Ovary (tissue), 10 donors: ENCODE measurements at places on chromosomes 12 and 14. TPM values are rescaled to one million over a fixed set of nuclear protein-coding genes. Genes with fewer than 3 reads are reported as not detected.

- no peak for DNase-seq
Observed at GRCh38 chr12:11992515-11992914, 78.2 kb upstream of the BCL2L14 start.

INSM2 gene
- not detected for total RNA-seq

DNA sequence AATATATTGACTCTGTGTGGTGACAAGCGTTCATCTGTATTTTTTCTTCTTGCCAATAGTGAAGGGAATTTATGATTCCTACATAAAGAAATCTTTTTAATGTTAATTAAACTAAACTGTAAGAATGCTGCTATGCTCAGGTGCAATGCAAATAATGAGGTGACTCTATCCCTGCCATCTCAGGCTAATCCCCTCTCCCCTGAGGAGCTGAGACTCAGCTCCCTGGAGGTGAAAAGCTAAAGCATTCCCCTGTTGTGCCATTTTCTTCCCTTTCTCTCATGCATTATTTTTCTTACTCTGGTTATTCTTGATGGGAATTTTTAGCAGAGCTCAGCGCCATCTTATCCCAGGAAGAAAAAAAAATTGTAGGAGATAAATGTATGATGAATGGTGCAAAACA, 113.9 kb upstream of the FGD4 start:
- no peak for DNase-seq

GRCh38 chr12:7431993-7432685, 11.8 kb downstream of the CD163L1 start:
- DNase-seq = no peak

- DNase-seq = no peak
Observed at GRCh38 chr12:64792128-64792527, 32.3 kb upstream of the TBC1D30 start.

GRCh38 chr14:39060818-39061437, 42.1 kb downstream of the SEC23A start:
- no peak for DNase-seq

FBLN5 gene
- 137 TPM for total RNA-seq

DNA sequence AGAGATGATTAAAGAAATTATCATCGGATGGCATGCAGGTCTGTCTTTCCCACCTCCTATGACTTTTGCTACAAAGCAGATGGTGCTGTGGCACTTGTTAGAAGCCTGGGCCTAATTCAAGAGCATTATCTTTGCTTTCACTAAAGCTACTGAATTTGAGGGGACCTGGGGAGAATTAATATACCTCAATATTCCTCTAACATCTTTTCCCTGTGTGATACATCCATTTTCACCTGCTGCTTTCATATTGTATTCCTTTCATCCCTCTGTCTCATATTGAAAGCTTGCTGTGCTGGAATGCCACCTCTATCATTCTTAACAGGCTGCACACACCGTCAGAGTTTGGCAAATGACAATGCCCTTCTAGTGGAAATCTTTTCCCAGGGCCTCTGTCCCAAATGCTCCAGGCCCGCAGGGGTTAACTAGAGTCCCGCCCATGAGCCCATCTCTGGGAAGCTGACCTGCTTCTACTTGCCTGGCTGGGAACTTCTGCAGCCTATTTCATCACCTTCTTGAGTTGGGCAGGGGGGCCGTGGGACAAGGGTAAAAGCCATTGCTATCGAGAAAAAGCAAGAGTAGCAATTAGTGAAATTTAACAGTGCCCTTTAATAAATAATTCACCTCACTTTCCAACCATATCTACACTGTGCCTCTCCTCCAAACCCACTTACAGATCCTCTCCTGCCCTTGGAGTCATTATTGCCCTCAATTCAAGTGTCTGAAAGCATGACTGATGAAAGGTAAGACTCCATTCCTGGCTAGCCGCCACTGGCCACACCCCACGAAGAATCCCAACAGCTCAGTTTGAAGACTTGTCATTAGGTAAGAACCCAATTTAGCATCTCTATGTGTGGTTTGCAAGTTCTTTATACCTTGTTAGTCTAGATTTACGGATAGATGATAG, 126.7 kb upstream of the BTG1 start:
- no peak for DNase-seq

DNA sequence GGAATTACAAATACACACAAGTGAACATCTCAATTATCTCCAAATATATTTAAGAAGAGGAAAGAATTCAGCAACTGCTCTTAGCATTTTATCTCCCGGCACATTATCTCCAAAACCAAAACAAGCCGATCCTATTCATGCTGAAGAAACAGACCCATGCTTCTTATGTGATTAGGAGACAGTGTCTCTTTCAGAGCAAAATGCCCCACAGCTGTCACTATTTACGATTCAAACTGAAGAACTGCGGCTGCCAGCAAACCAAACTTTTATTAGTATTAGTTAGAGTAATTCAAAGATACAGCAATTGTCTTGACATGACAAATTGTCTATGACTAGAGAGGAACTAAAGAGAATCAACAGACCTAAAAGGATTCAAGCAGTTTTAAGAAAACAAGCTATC, 79.4 kb downstream of the SETD3 start:
- no peak for DNase-seq

NTS gene
- 1.6 TPM for total RNA-seq

DNA sequence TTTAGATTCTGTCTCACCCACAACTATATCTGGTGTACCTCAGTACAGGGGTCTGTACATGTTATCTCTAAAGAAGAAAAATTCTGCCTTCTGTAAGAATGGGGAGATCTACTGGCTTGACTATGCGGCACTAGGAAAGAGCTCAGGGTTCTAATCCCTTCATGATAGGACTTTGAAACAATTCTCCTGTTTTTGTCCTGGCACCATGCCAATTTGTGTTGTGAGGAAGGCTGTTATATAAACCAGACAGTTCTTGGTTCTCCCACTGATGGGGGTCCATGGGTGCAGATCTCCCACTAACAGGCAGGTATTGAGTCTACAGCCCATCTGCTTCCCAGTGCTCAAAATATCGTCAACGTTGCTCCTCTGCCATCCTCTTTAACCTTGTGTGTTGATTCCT, 883.7 kb downstream of the GALC start:
- no peak for DNase-seq

DNA sequence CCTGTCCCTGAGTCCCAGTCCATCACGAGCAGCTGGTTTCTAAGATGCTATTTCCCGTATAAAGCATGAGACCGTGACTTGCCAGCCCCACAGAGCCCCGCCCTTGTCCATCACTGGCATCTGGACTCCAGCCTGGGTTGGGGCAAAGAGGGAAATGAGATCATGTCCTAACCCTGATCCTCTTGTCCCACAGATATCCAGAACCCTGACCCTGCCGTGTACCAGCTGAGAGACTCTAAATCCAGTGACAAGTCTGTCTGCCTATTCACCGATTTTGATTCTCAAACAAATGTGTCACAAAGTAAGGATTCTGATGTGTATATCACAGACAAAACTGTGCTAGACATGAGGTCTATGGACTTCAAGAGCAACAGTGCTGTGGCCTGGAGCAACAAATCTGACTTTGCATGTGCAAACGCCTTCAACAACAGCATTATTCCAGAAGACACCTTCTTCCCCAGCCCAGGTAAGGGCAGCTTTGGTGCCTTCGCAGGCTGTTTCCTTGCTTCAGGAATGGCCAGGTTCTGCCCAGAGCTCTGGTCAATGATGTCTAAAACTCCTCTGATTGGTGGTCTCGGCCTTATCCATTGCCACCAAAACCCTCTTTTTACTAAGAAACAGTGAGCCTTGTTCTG, 41.6 kb downstream of the DAD1 start:
- no peak for DNase-seq

DNA sequence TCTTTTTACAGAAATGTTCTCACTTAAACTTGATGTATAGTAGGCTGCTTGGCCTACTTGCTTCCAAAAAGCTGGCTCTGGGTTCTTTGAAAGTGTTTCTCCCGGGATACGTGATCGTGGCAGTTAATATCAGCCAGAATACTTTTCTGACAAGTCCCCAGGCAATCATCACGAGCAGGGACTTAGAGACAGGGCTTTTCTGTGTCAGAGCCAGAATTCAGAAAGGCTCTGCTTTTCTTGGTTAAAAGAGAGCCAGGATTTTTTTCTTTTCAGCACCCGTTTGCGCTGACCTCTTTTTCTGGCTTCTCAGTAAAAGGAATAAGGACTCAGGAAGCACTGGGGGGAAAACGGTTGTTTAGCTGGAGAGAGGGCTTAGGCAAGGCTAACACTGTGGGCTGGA, 57.8 kb upstream of the ARHGAP5 start:
- no peak for DNase-seq

DNA sequence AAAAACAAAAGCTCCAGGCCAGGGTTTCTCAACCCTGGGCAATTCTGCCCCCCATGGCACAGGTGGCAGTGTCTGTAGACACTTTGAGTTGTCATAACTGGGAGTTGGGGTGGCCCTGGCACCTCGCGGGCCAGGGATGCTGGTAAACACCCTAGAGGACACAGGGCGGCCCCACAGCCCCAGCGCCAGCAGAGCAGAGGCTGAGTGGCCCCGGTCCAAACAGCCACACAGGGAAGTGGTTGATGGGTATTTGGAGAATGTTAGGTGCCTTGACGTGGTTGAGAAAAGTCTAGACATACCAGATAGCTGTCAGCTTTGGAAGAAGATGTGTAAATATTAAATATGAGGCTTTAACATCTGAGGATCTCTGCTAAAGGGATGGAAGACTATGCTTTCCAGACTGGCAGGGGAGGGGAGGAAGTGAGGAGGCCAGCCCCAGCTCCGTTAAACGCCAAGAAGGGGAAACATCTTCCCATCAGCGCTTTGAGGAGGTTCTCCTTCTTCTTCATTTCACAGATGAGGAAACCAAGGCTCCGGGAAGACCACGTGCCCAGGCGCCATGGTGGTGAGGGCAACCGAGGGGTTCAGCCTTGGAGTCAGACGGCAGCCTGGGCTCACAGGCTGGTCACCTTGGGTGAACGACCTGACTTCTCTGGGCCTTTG, 103.7 kb downstream of the SCARB1 start:
- no peak for DNase-seq

GRCh38 chr12:66196806-66197205, 7.8 kb downstream of the IRAK3 start:
- no peak for DNase-seq

RIPK3 gene
- 0.61 TPM for total RNA-seq

FKBP4 gene
- 90.6 TPM for total RNA-seq

GRCh38 chr12:90280564-90281058, 572.0 kb upstream of the ATP2B1 start:
- no peak for DNase-seq

MFAP5 gene
- total RNA-seq = not detected

DACT1 gene
- 19.6 TPM for total RNA-seq

GRCh38 chr12:8035440-8036010, 3.0 kb downstream of the FOXJ2 start:
- DNase-seq = no peak

- DNase-seq = no peak
Observed at GRCh38 chr14:23085458-23085857, 9.5 kb downstream of the ACIN1 start.

VRTN gene
- total RNA-seq = not detected

GALNT16 gene
- total RNA-seq = 2.0 TPM

GRCh38 chr12:9634177-9634803, 26.6 kb upstream of the KLRB1 start:
- DNase-seq = peak; percentile 28

DNA sequence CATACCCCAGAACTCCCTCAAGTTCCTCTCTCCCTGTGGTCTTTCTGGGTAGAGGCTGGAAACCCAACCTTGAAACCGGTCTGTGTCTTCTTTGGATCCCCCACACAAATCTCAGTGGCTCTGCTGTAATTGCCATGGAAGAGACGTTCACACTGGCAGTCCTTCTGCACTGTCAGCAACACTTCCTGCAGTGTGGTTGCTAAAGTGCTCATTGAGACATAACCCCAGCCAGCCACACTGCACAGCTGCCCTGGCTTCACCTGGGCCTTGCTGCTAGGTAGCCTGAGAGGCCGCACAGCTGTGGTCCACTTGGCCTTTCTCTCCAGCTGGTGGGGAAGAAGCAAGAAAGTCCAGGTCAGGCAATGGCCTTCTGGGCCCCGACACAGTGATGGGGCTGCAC, 2.4 kb downstream of the GZMH start:
- DNase-seq = no peak

ARF3 gene
- total RNA-seq = 88.7 TPM

DNA sequence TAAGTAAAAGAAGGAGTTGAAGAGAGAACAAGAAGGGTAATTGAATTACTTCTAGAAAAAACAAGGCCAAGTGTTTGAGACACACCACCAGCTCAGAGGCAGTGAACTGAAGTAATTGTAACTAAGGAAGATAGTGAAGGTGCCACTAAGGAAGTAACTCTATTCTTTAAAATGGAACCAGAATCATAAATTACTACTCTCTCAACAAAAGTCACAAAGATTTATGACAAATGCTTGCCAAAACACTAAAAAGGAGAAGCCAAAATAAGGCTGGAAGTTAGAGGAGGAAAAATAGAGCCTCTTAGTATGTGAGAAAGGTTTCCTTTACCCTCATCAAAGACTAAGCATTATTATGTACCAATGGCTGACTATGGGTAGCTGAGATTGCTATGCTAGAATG, 208.5 kb downstream of the MDGA2 start:
- no peak for DNase-seq

DNA sequence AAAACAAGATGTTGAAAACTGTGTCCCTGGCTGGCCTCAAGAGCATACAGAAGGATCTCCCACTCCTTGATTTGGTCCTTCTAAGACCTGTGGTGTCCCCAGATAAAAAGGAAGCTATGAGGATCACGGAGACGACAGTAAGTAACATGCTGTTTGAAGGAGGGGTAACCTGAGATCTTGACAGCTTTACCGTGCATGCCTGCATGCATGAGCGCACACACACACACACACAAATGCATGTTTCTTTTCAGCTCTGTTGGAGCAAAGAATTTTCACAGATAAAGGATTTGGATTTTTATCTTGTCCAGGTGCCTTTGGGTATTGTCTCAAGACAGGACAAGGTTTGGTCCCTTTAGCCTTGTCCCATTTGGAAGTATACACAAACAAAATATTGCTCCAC, 411.6 kb upstream of the CCDC196 start:
- DNase-seq = no peak

DNA sequence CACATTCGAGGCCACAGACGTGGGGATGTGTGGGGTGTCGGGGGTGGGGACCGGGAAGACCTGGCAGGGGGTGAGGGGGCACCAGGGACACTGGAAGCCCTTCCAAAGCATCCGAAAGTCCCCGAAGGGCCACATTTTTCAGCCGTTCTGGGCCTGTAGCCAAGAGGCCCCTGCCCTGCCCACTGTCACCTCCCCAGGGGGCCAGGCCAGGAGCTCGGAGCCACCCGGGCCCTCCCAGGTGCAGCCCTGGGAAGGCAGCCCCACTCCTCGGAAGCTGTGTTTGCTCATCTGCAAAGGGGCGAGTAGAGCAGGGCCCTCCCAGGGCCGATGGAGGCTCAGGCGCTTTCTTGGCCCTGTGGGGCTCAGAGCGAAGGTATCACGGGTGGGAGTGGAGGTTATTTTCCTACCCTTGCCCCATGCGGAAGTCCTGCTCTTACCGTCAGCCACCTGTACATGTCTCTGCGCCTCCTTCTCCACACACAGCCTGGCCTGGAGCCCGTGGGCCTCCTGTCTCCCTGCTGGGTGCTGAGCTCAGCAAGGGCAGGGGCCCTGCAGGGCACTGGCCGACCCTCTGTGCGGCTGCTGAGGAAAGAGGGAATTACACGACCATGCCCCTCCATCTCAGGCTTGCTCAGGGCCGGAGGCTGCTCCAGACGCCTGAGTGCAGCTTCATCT, 27.2 kb downstream of the NOC4L start:
- no peak for DNase-seq
